Fibroblast of lung (primary cell): ENCODE measurements at places on chromosomes 12 and 14.

GRCh38 chr12:48422060-48422459, 50.3 kb upstream of the ANP32D start:
- DNase-seq: peak; percentile 37

- peak; percentile 76 for DNase-seq
Observed at GRCh38 chr12:113242026-113242418, 20.8 kb downstream of the TPCN1 start.

- no peak for DNase-seq
Observed at GRCh38 chr14:24664366-24664765, 30.4 kb upstream of the GZMB start.

GRCh38 chr12:1881936-1882335, 36.5 kb downstream of the CACNA2D4 start:
- DNase-seq: no peak
